Foreskin fibroblast (primary cell): ENCODE measurements at places on chromosomes 3 and 15.

DNA sequence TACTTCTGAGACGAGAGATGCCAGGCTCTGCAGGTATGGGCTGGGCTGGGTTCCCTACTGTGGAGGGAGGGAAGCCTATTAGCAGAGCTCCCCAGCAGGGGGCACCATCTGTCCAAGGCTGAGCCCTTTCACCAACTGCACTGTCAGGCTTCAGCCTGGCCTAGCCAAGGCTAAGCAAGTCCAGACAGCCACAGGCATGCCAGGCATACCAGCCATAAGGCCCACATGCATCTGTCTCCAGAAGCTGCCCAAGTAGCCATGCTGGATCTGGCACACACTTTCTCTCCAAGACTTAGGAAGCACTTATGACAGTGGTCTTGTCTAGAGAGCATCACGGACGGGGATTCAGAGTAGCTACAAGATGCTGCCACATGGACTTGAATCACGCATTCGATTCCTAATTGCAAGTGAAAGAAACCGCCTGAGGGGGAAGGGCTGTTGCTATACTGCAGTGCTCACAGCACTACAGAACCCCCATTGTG is 28.3 kb downstream of the RUVBL1 start:
- DNase-seq = peak; percentile 93

DNA sequence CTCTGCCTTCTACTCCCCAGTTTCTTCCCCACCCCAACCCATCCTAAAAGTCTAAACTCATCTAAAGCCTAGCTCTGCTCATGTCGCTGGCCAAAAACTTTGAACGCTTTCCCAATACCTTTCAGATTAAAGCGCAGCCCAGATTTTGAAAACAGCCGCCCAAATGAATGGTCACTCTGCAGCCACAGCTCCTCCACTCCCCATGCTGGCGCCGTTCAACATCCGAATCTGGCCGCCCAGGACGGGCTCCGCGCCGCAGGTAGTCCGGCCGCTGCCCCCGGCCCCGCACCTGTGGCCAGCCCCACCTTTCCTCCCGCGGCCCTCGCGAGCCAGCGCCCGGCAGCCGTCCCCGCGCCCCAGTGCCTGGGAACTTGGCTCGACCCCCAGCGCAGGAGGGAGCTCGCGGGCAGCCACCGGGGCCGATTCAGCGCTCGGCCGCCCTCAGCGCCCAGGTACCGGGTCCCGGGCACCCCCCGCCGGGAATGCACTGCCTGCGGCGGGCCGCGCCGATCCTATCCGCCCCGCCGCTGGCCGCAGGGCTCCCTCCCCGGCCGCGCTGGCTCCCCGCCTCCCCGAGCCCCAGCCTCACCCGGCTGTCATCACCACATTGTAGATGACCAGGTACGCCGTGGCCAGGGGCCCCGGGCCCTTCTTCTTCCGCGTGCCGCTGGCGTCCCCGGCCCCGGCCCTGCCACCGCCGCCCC is 417 bp downstream of the HACD2 start:
- DNase-seq = no peak

- DNase-seq = peak; percentile 56
These were observed 28.3 kb downstream of the IDH3A start for GRCh38 chr15:78177447-78177873.

DNA sequence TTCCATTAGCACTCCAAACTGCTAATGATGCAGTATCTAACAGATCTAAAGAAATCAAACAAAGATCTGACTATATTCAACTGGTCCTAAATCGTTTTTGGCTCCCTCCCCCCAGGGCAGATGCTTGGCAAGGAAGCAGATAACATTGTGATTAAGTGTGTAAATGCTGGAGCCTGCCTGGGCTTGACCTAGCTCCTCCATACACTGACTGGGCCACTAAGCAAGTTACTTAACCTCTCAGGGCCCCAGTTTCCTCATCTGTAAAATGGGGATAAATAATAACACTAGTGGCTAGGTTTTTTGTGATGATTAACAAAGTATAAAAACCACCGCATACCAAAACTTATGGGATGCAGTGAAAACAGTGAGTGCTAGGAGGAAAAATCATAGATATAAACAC is 9.2 kb downstream of the EID1 start:
- DNase-seq = no peak

DNA sequence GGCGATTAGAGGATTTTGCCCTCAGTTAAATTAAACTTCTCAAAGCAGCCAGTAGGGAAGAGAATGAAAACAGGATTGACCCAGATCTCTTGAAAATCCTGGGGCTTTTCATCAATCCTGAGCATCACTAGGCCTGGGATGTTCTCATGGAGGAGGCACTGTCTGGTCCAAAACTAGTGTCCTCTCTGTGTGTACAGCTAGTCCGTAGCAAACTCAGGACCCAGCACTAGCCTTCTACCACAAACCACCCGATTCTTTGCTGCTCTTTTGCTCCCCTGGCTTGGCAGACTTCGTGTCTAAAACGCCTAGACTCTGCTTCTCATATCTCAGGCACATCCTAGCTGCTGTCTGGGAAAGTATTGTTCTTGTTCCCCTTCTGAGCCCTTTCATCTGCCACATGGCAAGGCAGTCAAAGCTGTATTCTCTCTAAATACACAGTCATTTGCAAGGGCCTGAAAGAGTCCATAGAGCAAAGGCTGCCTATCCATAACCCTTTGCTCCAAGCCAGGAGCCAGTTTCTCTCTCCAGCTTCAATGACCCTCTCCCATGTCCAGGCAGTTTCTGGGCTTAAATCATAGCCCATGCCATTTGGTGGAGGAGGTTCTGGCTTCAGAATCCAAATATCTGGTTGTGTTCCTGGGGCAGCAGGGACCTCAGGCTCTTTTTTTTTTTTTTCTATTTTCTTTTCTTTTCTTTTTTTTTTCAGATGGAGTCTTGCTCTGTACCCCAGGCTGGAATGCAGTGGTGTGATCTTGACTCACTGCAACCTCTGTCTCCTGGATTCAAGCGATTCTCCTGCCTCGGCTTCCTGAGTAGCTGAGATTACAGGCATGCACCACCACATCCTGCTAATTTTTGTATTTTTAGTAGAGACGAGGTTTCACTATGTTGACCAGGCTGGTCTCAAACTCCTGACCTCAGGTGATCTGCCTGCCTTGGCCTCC is 52.4 kb downstream of the CDC25A start:
- no peak for DNase-seq
